ENCODE measurements at places on chromosomes 13 and 19.

DNA sequence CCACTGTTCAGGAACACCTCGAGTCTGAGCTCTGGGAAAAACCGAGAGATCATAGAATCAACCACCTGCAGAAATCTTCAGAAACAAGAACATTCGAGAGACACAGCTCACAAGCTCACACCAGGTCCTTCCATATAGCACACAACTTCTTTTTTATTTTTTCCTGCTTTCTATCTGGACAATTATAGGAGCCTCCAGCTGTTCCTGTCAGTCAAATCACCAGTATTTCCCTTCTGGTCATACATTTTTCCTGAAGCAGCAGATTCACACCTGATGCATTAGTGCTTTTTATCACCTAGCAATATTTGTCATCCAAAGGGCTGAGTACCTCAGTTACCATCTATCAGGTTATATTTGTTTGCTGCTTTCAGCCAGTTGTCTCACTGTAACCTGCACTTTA lies 323.5 kb downstream of the FOXO1 start:
- DNase-seq = no peak

- no peak for DNase-seq
Measured at GRCh38 chr13:72508392-72508791, 219.0 kb downstream of the MZT1 start.

DNA sequence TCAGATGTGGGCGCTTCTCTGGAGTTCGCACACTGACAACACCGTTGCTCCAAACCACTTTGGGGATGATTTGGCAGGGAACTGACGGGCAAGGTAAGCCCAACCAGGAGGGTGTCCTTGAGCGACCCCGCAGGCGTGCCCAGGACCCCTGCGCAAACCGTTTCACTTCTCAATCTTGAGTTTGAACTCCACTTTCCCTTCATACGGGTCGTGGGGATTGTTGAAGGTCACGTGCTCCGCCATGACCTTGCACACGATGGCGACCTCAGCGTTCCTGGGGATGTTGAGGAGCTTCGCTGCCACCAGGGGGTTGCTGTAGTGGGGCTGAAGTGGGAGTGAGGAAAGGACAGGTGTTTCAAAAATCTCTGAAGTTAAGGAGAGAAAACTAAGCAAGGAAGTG lies 8.8 kb downstream of the ATP4B start:
- no peak for DNase-seq

DNA sequence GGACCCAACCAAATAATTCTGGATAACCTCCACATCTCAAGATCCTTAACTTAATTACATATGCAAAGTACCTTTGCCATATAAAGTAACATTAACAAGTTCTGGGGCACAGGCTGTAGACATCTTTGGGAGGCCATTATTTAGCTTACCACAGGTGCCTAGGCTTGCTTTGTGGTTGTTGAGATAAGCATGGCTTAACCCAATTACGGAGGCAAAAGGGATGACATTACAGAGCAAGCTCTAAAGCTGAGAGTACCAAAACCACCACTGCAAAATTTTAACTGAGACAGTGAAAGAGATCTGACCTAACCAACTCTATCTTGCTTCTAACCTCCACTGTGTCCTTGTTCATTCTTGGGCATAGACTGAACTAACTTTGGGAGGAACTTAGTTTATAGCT lies 502.9 kb upstream of the ATXN8OS start:
- no peak for DNase-seq

- no peak for DNase-seq
Measured at GRCh38 chr13:110286833-110287819, 19.8 kb downstream of the COL4A1 start.

DNA sequence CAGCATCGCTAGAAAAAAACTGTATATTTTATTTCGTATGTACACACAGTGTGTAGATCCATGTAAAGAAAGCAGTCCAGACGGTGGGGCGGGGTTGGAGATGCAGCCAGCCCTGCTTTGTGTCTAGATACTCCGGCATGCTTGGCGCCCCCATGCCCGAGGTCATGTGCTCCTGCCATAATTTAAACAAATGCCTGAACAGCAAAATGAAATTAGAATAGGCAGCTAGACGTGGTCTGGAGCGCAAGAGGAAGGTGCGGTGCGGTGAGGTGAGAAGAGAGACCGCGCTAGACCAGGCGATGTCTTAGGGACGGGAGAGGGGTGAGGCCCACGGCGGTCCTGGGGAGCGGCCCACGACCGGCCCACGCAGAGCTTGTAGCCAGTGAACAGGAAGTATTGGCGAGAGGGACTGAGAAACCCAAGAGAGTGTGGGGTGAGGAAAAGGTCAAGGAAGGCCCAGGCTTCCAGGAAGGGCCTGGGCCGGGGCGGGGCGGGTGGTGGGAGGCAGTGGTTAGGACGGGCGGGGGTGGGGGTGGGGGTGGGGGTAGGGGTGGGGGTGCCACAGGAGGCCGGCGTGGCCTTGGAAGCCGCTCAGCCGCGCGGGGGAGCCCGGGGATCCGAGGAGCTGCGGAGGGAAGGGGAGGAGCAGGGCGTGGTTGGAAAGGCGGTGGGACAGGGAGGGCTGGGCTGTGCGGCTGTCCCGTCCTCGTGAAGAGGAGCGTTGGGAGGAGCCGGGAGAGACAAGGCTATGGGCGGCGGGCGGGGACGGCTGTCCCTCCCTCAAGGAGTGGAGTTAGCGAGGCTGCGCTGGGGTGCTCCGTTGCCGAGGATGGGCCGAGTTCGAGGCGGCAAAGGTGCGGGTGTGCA lies 254.7 kb upstream of the SGCG start:
- DNase-seq = no peak

GRCh38 chr19:447816-448560 lies 12.8 kb downstream of the SHC2 start:
- no peak for DNase-seq

DNA sequence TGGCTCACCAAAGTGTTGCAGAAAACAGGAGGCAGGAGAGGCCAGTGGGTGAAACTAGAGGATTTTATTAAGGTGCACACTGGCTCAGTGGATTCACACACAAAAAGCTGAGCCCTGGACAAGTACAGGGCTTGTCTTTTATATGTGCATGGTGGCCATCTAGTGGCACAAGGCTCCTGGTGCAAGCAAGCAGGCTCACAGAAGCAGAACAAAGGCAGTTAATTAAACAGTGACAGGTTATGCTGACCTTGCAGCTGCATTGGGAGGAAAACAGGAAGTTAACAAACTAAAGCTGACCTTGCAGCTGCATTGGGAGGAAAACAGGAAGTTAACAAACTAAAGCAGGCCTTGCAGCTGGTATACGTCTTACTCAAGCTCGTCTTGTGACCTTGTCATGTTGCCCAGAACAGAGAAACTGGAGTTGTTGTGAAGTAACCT lies 65.3 kb upstream of the ZNF681 start:
- DNase-seq = no peak

- DNase-seq = no peak
Measured at GRCh38 chr13:41621716-41622431, 164.5 kb downstream of the RGCC start.

DNA sequence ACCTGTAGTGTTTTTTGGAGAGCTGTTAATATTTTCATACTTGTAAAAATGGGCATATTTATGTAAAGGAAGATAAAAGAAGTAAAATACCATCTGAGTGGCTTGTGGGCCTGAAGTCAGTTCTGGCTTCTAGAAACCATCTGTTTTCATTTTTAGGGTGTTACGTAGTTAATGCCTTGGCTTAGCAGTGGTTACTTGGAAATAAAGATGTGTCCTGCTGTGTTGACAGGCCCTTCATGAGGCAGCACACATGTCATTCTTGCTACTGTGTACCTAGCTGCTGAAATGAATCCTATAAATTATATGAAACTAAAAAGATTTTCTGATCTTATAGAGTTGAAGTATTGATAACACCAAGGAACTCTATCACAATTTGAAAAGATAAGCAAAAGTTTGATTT lies 16.0 kb downstream of the ILF3 start:
- no peak for DNase-seq

GRCh38 chr19:37691881-37692504 lies 27.6 kb downstream of the ZNF607 start:
- peak; percentile 57 for DNase-seq

DNA sequence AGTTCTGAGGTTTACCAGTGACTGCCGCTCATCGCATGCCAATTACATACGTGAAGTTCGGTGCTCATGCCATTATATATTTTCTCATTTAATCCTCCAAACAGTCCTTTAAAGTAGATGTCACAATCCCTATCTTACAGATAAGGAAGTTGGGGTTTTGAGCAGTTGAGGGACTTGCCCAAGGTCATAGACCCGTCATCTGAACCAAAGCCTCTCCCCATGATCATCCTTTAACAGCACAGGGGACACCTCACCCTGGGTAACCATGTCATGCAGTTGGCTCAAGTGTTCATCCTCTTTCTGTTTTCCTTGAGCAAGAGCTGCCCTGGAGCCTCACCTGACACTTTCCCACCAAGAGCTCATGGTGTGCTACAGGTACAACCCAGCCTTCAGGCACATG lies 69.1 kb downstream of the HSPH1 start:
- no peak for DNase-seq

DNA sequence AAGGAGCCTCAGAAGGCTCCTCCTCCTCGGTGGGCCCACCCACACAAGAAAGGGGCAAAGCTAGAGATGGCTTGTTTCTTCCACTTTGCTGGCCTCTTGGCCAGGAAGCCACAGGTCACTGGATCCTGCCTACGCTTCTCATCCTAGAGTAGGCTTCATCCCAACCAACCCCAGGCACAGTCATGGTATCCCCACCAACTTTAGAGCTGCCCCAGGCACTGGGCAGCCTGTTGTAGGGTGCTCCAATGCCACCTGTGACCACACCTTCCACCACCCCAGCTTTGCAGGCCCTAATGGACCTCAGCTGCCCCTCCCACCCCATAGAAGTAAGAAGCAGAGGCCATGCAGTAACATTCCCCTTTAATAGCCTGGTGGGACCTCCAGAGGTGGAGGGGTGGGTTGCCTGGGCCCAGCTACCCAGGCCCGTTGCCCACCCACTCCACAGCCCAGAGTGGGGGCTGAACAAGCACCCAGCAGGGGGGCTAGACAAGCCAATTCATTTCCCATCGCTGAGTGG lies 522 bp upstream of the CHMP2A start:
- DNase-seq = no peak

DNA sequence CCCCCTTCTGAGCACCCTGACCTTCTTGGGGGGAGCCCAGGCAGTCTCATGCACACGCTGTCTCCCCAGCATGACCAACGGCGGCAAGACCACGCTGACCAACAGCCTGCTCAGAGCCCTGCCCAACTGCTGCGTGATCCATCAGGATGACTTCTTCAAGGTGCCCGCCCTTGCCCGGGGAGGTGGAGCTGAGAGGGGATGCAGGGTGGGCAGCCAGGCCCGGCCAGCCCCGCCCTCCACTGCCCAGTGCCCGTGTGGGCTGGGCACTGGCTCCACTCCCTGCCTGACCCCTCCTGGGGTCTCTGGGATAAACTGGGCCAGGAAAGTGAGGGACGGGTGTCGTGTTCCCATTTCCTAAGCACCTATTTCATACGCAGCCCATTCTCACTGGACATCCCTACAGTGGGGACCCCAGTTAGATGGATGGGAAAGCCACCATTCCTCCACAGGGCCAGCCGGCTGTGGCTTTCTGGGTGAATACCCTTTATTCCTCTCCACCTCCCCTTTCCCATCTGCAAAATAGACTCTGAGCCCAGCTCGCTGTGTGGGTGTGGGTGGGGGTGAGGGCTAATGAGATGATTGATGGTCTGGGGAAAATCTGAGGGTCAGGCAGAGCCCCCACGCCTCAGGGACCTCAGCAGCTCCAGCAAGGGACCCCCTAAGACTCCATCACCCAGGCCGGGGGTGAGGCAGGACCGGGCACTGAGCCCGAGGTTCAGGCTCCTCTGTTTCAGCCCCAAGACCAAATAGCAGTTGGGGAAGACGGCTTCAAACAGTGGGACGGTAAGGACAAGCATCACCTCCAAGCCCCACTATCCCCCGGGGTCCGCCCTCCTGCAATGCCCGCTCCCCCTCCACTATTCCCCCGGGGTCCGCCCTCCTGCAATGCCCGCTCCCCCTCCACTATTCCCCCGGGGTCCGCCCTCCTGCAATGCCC lies 3.9 kb downstream of the NMRK2 start:
- DNase-seq = no peak

DNA sequence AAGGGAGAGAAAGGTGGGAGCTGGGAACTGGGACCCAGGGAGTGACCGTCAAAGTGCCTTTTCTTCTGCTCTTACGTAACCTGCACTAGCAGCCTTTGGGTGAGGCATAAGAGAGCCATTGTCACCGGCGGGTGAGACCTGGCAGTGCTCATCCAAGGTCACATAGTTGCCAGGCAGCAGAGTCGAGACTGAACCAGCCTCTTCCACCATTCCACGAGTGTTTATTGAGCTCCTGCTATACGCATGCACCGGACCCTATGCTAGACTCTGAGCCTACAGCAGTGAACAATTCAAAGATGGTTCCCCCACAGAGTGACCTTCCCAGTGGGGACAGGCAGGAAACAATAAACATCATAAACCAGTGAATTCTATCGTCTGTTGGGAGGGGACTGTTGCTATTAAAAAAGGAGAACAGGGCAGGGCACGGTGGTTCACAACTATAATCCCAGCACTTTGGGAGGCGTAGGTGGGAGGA lies 18.6 kb upstream of the STRN4 start:
- no peak for DNase-seq

DNA sequence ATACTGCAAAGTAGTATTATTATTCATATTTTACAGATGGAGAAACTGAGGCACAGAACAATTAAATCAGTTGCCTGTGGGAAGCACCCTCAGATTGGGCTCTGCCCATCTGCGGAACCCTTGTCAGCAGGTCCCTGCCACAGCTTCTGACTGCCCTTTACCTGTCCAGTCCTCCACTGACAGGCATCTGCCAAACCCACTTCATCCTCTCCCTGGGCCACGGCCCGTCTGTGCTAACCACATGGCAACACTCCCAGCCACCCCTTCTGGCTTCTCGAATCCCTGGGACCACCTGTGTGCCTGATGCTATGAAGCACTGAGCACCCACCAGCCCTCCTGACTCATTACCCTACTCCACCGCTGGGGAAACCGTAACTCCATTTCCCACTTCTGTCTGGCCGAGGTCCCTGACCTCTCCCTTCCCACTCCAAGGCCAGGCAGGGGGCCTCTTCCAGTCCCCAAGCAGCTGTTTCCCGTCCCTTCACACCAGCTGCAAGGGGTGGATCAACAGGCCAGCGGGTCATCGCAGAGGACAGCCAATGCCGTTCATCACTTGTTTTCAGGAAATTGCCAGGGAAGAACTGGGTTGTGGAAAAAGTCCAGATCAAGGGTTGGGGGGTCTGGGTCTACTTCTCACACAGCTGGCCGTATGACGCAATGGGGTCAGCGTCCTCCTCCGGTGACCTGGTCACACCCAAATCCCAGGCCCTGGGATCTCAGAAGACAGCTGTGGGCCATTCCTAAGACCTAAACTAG lies 2.5 kb downstream of the KANK3 start:
- no peak for DNase-seq

GRCh38 chr13:76148374-76148773 lies 512.2 kb downstream of the LMO7 start:
- no peak for DNase-seq

DNA sequence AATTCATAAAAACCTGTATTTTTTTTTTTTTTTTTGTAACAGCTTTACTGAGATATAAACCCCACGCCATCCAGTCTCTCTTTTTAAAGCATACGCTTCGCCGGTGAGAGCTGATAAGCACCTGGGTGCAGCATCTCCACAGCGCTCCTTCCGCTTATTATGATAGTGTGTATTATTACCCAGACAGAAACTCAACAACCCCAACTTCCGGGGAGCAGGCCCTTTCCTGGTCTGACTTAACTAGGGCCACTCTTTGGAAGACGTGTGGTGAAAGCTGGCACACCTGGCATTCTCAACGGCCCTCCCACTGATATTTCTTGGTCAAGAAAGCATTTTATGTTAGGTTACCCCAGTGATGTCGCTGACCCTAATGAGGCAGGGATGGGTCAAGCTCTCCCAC lies 51.4 kb upstream of the SLC15A1 start:
- no peak for DNase-seq

- no peak for DNase-seq
Measured at GRCh38 chr13:84574851-84575250, 692.6 kb upstream of the SLITRK1 start.

GRCh38 chr19:15563325-15563794 lies 51.7 kb upstream of the CYP4F8 start:
- no peak for DNase-seq

Data from stimulated activated CD8-positive, alpha-beta memory T cell treated with anti-CD3 and anti-CD28 coated beads, Interleukin-4, amount 100 ng/mL, for 1 hour (primary cell).